Right renal cortex interstitium (tissue), 3 donors: ENCODE measurements at places on chromosomes 4 and X.

DNA sequence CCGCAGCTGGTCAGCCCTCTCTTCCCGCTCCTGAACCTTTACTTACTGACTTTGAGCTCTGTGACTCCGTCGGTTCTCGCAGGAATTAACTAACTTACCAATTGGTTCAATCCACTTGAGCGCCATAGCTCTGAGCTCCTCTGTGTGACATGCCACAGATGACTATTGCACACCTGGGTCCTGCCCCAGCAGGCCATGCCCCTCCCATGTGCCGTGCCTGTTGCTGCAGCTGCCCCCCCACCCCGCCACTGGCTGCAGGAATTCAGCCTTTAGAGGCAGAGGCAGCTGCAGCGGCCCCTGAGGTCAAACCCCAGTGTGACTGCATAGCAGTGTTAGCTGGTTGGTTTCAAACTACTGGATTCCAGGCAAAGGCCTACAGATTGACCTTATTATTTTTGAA is 70.6 kb downstream of the MTMR1 start:
- no peak for DNase-seq

- DNase-seq = no peak
Measured at GRCh38 chrX:131791608-131792355, 231.3 kb upstream of the STK26 start.

DNA sequence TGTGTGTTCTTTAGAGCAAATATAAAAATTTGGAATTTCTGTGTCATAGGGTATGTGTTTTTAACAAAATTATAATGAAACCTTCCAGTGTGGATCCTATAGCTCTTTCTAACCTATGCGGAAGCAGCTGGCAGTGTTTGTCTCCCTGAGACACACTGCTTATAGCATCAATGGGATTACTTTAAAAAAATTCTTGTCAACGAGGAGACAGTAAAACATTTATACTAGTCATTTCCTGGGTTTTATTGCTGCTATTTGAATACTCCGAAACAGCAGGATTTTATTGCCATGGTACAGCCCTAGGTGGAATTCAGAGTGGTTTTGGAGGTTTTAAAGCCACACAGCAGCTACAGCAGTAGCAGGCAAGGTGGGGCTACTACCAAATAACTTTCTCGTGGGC is 145.1 kb upstream of the IL1RAPL2 start:
- no peak for DNase-seq

DNA sequence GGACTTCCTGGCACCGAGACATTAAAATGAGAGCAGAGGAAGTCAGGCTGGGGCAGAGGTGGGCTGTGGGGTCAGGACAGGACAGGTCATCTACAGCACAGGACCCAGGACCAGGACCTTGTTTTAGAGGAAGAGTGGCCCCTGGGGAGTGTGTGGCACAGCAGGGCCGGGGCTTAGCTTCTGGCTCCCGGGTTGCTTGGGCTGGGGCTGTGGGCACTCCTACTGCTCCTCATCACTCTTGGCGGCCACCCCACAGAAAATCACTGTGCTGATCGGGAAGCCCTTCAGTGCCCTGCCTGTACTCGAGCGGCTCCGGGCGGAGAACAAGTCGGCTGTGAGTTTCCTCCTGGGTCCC is 8.1 kb upstream of the ATP6AP1 start:
- DNase-seq = no peak

GRCh38 chr4:68909385-68909784 is 42.2 kb downstream of the UGT2A3 start:
- no peak for DNase-seq

DNA sequence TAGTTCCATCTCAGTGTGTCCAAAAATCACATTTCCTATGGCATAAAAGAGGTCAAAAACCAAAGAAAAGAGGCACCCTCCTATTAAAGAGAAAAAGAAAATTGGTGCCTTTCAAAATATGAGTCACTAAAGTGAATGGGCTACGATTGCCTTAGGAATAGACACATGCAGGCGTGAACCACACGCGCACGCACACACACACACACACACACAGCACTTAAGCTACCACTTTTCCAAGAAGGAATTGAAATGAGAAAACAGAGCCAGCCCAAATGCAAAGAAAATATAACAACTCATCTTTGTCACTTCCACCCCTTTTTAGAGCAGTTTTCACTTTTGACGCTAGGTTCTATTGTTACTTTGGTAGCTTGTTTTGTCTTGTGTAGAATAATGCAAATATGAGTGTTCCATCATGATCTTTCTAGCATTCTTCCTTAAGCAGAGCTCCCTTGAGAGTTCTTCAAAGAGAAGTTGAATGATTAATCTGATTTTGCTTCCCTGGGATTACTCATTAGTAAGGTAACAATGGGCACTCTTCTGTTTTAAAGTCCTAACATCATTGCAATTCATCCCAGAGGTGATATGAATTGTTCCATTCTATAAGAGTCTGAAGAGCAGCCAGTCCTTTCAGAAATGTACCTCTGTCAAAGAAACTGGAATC is 239.2 kb upstream of the GNPDA2 start:
- no peak for DNase-seq

- DNase-seq = no peak
Measured at GRCh38 chr4:126318376-126318775, 1003.6 kb downstream of the FAT4 start.

DNA sequence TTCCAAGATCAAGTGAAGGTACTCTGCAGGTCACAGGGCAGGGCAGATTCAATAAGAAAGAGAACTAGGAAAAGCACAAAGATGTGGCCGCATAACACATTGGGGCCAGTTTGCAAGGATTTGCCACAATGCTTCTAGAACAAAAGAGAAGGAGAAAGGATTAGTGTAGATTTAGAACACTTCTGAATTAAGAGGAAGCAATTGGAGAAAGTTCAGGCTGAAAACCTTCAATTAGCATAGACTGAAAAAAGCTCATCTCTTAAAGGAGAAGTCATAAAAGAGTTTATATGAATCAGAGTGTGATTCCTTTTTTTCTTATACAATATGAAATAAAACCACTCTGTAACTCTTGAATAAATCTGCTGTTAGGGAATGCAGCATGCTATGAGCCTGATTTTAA is 215.6 kb upstream of the FAT1 start:
- no peak for DNase-seq

- no peak for DNase-seq
Measured at GRCh38 chr4:172844556-172844955, 324.1 kb upstream of the GALNT7 start.

DNA sequence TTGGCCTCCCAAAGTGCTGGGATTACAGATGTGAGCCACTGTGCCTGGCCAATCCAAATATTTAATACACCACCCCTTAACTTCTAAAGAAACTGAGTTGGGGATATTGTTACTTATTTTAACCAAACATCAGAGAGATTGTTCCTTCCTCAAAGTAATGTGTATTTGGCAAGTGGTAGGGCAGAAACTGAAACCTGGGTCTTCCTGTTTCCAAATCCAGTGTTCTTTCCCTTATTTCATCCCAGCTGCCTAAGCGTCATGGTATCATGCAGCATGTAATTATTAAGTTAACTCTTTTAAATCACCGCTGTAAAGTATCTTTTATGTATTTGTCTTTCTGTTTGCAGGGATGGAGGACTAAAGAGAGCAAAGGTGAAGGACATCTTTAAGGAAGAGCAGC is 68.4 kb downstream of the GPAT3 start:
- no peak for DNase-seq

GRCh38 chrX:47247206-47247998 is 14.6 kb downstream of the USP11 start:
- no peak for DNase-seq

GRCh38 chr4:38273407-38273806 is 313.2 kb downstream of the PTTG2 start:
- no peak for DNase-seq

DNA sequence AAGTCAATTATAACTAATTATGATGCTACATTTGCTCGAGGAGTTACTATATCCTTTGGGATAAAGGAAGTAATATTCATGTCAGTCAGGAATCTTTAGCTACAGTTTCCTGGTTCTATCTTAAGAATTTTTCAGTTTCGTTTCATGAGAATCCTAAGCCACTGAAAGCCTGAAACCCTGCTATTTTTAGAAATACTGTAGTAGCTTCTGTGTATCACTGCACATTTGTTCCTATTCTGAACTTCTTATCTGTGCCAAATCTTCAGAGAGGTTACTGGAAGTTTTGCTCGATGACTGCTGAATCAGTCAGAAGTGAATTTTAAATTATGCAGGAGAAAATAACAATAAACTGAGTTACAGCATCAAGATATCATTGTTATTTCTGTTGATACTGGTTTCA is 249.2 kb downstream of the TENM3 start:
- no peak for DNase-seq

DNA sequence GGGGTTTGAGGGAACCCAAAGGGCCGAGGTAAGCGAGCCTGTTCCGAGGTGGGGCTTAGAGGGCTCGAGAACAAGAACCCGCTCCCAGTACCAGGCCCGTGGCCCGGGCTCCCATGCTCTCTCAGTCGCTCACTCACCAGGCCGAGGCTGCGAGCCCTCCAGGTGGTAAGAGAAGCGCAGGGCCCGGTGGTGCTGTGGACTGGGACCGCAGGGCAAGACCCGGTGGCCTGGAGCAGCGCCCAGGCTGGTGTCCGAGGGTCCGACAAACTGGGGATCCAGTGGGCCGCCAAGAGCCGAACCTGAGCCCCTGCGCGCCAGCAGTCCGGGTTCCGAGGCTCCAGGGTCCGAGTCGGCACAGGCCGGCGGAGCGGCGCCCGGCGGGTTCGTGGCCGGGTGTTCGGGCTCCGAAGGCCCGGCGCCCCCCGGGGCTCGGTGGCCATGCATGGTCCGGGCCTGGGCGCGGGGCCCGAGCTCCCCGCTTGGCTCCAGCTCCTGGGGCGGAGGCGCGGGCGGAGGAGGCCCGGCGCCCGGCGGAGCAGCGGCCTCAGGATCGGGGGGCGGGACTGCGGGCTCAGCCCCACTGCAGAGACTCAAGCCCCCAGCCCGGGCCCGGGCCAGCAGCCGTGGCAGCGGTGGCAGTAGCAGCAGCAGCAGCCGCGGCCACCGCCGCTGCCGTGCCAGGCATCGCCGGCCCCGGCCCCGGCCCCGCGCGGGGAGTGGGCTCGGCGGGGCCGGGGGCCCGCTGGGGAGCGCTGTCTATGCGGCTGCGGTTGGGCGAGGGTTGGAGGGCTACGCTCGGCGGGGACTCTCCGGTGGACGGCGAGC is 833 bp downstream of the FGD1 start:
- no peak for DNase-seq

GRCh38 chr4:95091272-95091671 is 333.5 kb downstream of the BMPR1B start:
- DNase-seq = no peak

DNA sequence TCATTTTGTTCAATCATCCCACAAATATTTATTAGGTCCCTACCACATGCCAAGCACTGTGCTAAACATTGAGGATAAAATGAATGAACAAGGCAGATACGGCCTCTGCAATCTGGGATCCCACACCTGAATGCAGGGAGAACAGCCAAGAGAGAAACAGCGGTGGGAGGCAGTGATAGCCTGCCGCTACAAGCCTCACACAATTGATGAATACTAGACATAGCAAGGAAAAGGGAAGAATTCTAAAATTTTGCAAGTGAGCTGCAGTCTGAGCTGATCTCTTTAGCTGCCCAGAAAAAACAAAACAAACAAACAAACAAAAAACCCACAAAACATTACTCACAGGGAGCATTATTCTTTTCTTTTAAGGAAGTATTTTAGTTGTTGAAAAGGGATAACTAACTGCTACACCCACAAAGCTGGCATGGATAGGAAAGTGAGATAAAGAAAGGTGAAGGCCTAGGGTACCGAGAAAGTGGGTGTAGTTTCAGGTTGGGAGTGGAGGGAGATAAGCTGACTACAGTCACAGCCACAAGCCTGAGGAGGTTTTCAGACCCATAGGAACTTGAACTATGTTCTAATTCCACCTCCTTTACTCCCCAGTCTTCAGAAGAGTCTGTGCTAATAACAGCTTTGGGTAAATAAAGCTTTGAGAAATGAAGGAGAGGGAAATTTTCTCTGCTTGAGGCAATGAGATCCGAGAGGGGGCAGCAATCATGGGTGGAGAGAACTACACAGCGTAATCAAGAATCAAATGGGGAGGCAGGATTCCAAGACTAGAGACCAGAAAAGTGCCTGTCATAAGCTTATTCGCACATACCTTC is 85.4 kb downstream of the SH3RF1 start:
- no peak for DNase-seq

DNA sequence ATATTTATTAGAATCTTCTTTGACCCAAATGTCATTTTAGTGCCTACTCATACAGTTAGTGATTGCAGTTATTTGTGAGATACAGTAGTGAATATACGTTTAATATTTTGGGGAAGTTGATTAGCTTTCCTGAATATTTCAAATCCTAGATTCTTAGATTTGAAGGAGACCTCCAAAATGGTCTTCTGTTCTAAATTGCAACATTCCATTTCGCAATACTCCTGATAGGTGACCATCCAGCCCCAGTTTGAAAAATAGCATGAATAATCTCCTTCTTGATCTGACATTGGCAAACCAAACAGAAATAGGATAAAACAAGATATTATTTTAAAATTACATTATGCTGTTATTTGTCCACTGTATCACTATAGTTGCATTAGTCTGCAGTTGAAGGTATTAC is 505.6 kb downstream of the GRID2 start:
- no peak for DNase-seq

DNA sequence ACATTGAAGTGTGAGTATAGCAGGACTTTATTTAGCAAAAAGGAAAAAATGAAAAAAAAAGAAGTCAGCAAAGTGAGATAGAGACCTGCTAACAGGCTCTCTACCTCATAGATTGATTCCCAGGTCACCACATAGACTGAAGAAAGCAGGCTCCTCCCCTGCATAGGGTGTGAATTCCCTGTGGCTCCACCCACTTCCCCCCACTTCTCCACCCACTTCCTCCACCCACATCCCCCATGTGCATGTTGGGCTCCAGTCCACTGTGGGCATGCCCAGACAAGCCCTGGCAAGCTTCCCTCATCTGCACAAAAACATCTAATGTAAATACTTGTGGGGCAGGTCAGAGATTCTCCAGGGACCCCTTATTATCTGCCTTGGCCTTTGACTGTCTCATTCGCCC is 97.8 kb downstream of the TMEM47 start:
- no peak for DNase-seq

GRCh38 chr4:141643557-141643956 is 7.2 kb downstream of the IL15 start:
- no peak for DNase-seq

- no peak for DNase-seq
Measured at GRCh38 chr4:3768842-3769641, 2.9 kb downstream of the ADRA2C start.

GRCh38 chrX:23788946-23789345 is 6.0 kb downstream of the SAT1 start:
- DNase-seq = no peak

GRCh38 chrX:132425744-132426318 is 63.0 kb downstream of the MBNL3 start:
- DNase-seq = no peak

GRCh38 chr4:67915400-67915966 is 31.7 kb upstream of the TMPRSS11D start:
- no peak for DNase-seq

GRCh38 chr4:100017637-100018310 is 67.7 kb upstream of the H2AZ1 start:
- no peak for DNase-seq

DNA sequence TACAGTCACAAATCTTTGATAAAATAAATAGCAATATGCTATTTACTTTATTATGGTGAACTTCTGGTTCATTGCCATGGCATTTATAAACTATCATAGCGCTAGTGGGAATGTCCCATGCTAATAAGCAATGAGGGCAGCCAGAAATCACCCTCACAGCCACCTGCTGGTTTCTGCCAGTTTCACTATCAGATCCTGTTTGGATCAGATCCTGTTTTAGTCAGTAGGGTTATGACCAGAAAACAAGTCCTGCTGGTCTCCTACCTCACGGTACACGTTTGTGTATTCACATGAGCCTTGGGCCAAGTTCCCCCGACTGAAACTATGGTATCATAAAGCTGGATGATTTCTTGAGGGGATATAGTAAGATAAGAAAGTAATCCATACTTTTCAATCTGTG is 17.7 kb downstream of the FOXR2 start:
- DNase-seq = no peak
